ENCODE measurements at places on chromosomes 6 and 20.

GRCh38 chr6:41767112-41767833, 12.4 kb downstream of the FRS3 start:
- DNase-seq, result peak; percentile 87

DNA sequence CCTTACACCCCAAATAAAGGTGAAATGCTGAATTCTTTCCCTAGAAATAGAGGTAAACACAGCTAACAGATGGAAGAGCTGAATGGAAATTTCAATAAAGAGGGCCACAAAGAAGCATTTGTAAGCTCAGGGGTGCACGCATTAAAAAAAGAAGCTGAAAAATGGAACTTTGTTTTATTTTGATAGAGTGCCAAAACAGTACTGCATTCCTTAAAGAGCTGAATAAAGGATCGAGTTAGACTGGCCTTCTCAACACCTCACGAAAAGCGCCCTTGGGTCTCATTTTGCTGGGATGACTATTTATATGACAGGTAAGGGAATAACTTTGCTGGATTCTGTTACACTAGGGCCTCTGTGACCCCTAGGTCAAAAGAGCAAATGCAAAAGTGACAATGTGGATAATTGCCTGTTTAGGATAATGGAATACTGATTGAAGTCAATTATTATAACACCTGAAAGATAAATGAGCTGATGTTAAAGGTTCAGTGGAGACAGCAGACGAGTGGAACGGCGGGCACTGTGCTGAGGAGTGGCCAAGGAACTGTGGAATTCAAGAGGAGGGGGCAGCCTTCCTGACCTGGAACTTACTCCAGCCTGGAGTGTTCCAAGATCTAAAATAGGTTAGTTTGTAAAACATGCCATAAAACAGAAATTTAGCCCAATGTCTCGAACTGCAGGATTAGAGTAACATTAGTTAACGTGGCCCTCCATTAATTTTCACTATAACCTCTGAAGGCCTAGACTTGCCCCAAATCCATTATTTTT, 168.4 kb downstream of the FOXC1 start:
- no peak for DNase-seq

GRCh38 chr6:139983555-139984276, 609.3 kb upstream of the CITED2 start:
- DNase-seq, result peak; percentile 48

GRCh38 chr6:126842769-126843168, 275.7 kb upstream of the RSPO3 start:
- no peak for DNase-seq

DNA sequence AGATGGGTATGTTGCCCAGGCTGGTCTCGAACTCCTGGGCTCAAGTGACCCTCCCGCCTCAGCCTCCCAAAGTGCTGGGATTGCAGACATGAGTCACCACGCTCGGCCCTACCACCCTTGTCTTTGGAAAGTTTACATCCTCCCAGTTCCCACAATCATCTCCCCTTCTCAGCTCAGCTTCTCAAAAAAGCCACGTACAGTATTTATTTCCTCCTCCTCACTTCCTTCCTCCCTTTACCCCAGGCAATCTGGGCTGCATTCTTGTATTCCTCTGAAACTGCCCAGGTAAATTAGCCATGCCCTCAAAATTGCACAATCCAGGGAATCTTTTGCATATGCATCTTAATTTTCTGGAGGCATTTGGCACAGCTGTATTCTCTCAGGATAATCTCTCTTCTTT, 7.4 kb upstream of the SLC23A2 start:
- peak; percentile 84 for DNase-seq

DNA sequence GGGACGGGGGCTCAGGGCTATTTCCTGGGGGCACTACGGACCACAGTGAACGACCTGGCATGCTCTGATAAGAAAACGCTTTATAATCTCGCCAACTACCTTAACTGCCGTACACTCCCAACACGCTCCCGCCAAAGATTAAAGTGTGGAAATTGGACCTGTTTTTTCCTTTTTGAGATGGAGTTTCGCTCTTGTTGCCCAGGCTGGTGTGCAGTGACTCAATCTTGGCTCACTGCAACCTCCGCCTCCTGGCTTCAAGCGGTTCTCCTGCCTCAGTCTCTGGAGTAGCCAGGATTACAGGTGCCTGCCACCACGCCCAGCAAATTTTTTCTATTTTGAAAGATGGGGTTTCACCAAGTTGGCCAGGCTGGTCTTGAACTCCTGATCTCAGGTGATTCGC, 346 bp upstream of the SLC44A4 start:
- peak; percentile 52 for DNase-seq

DNA sequence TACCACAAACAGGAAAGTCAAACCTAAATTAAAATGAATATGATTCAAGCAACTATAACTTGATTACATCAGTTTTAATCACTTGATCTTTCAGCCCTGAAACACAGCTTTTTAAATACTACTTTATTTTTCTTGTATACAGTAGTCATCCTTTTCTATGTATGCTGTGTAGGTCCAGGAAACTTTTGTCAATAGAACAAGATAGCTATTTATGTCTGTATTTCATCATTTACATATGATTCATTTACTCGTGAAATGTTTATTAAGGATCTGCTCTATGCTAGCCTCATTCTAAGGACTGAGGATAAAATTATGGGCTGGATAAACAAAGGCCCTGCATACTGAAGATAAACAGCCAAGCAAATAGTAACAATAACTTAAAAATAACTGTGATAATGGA, 930.2 kb downstream of the TFAP2A start:
- DNase-seq, result peak; percentile 73

DNA sequence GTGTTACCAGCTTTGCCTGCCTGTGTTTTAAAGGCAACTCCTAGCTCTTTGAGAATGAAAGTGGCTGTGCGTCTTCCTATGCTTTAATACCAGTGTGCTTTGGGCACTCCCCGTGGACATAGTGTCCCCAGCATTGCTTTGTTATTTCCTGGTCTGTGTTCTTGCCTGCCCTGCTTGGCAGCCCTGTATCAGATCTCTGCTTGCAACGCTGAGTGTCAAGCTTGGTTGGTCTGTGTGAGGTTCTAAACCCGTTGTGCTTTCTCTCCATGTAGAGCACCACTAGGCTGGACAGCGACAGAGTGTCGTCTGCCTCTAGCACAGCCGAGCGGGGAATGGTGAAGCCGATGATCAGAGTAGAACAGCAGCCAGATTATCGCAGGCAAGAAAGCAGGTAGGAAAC, 80.2 kb downstream of the AFDN start:
- DNase-seq, result peak; percentile 73

DNA sequence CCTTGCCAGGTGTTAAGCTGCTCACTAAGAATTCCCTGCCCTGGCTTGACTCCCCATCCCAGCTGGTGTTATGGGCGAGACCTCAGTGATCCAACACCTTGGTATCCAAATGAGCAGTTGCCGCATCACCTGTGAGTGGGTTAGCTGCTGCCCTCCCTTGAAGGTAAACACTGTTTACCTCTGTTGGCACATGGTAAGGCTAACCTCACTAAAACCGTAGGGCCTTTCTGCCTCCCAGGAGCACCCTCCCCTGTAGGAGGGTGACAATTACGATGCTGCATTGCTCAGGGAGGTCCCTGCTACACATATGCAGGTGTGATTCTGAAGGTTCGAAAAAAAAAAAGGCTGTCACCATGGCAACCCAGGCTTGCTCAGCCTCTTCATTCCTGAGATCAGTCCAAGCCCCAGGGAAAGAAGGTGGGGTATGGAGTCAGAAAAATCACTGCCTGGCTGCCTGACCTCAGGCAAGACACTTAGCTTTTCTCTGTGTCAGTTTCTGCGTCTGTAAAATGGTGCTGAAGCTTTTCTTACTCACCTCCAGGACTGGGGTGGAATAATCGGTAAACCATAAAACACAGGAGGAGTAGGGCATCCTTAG, 19.5 kb downstream of the PNPLA1 start:
- DNase-seq, result peak; percentile 88

DNA sequence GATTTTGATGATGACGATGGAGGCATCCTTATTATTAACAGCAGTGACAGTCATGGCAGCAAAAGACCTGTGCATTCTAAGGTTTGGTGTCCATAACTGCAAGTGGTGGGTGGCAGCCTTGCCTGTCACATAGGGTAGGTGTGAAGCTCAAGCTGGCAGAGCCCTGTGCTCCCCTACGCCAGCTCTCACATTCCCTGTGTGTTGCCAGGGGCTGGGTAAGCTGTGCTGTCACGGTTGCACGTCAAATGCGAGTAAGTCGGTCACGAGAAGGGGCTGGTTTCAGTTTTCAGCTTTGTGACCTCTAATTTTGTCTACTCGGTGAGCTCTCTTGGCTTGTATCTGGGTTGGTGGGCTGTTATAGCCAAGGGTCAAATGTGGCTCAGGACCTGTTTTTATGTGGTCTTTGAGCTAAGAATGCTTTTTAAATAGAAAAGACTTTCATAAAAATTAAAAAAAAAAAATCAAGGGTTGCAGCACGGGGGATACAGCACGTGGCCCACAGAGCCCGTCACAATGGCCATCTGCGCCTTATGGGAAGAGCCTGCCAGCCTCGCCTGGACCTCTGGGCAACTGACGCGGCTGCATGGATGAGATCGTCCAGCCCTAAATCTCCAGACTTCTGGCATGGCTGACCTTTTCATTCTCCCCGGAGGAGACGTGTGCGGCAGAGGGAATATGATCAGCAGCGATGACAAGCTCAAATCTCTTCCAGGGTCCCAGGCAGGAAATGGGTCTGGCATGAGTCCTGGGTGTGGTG, 148.5 kb downstream of the PHACTR3 start:
- DNase-seq, result no peak

DNA sequence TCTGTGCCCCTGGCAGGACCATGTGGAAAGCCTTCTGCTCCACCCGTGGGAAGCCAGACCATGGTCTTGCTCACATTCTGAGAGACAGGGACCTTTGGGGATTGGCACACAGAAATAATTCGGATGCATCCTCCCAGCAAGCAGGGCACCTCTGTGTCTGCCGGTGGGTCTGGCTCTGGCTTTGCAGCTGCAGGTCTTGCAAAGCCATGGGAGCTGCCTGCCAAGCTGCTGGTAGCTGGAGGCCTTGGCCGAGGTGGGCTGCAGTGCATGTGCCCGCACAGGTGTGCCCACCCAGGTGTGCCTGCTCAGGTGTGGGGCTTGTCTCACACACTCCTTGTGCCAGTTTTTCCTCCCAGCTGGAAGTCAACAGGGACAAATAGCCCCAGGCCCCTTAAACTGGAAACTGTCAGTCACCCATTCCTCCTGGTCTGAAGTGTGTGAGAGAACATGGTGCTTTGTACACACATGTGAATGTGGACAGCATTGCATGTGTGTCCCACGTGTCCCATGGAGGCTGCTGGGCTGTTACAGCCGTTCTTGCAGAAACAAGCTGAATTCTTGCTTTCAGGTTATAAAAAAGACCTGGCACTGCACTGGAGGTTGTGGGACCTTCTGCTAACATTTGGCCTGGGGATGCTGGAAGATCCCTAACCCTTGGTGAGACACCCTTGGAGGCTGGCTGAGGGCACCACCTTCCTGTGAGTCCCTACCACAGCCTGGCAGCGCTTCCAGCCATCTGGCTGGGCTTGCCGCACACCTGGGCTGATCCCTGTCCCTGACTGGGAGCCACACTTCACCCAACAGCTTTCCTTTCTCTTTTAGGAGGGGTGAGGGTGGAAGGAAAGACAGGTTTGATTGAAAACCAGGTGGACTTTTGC, 54.9 kb upstream of the SMOC2 start:
- DNase-seq, result no peak

DNA sequence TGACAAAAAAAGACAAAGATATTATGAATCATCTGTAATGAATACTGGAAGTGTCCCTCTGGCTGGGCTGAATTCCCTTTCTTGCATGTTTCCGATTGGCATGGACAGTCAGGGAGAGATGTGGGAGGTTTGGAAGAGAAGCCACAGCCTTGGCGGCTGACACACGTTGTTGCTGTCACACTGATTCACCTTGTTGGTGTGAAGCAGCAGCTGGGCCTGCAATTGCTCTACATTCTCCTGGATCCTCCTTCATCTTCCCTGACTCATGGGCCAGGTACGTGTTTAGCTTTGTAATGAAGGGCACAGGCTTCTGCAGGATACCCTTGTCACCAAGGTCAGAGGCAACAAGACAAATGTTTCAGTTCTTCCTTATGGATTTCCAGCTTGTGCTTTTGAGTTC, 13.4 kb upstream of the SMIM8 start:
- DNase-seq, result no peak

GRCh38 chr20:32652739-32653526, 20.8 kb downstream of the C20orf203 start:
- peak; percentile 55 for DNase-seq

DNA sequence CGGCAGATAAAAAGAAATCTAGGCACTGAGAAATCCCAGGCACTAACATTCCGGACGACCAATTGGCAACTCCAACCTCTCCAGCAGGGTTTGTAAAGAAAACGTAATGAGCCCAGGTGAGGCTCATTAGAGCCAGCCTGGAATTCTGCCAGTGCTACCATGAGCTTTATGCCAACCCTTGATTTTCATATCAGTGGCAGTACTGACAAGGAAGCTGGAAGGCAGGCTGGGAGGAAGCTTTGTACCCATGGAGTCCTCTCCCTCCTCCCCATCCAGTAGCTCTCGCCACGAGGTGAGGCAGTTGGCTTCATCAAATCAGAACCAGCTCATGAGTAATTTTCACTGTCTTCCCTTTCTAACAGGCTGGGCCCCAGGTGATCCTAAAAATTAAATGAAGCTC, 250.2 kb downstream of the ZNF217 start:
- DNase-seq, result no peak

- no peak for DNase-seq
Observed at GRCh38 chr6:40917603-40918002, 121.4 kb downstream of the UNC5CL start.

DNA sequence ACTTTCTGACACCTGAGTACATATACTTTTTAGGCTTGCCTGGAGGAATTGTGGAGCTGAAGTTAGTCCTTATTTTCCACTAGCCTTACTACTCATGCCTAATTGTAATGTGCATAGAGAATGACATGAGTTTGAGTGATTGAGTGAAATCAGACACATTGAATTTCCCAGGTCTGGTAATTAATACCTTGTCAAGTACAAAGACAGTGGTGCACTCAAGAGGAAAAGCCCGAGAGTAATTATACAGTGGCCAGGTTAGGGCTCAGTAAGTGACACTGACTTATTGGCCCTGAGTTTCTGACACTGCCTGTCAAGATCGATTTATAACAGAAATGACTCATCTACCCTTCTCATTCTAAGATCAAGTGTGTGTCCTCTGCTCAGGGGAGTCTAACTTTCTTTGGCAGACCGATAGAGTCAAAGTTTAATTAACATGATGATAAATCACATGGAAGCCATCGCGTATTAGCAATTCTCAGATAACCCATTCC, 288.3 kb downstream of the TPBG start:
- DNase-seq, result no peak

- DNase-seq, result no peak
Observed at GRCh38 chr6:11012976-11013720, 31.0 kb downstream of the ELOVL2 start.

GRCh38 chr6:12657884-12658283, 58.7 kb upstream of the PHACTR1 start:
- no peak for DNase-seq

DNA sequence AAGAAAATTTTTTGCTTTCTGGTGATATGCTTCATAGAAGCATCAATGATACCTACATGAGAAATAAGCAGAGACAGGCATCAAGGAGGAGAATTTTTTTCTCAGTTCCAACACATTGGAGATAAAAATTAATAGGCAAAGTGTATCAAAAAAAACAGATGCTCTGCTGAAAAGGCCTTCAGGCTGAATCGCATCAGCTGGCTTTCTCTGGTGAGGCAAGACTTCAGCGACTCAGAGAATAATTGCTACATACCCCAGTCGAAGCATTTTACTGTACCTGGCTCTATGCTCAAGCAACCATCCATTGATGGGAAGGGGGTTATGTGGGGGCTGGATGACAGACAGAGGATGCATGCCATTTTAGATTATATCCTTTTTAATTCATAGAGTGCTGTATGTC, 415.1 kb downstream of the TFAP2A start:
- peak; percentile 59 for DNase-seq

- DNase-seq, result peak; percentile 47
Observed at GRCh38 chr6:28537509-28538140, 11.9 kb downstream of the GPX5 start.
